ENCODE measurements at places on chromosomes 2 and 18.

GRCh38 chr2:180790891-180791290 is 189.5 kb upstream of the UBE2E3 start:
- peak; percentile 41 for DNase-seq

GRCh38 chr18:48896875-48897511 is 53.8 kb downstream of the SMAD7 start:
- DNase-seq = peak; percentile 43

GRCh38 chr2:225497166-225497565 is 97.7 kb downstream of the NYAP2 start:
- no peak for DNase-seq

DNA sequence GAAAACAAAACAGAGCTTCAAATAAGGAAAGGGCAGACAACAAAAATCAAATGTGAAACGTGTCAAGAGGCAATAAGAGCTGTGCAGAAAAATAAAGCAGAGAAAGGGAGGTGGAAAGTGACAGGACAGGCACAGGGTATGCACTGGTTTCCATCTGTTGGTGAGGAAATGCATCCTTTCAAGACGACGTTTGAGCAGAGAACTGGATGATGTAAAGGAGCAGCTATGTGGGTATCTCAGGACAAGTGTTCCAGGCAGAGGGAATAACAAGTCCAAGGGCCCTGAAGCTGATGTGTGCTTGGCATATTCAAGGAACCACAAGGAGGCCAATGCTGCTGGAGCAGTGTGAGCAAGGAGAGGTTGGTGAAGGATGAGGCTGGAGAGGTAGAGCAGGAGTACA is 168.9 kb upstream of the SERPINE2 start:
- DNase-seq = no peak

GRCh38 chr18:59923539-59924196 is 23.9 kb downstream of the PMAIP1 start:
- no peak for DNase-seq

DNA sequence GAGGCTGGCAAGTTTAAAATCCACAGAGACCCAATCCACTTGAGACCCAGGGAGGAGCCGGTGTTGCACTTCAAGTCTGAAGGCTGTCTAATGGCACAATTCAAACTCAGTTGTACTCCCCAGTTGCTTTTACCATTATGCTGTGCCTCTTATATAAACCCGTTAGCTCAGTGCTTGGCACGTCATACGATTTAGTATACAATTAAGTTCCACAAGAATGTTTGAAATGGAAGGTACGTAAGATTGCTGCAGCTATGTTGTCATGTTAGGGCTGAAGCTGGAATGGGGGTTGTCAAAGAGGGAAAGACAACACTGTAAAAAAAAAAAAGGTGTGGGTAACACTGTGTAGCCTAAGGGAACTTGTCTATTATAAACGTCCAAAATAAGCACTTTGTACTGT is 30.2 kb downstream of the LIMS1 start:
- peak; percentile 44 for DNase-seq

DNA sequence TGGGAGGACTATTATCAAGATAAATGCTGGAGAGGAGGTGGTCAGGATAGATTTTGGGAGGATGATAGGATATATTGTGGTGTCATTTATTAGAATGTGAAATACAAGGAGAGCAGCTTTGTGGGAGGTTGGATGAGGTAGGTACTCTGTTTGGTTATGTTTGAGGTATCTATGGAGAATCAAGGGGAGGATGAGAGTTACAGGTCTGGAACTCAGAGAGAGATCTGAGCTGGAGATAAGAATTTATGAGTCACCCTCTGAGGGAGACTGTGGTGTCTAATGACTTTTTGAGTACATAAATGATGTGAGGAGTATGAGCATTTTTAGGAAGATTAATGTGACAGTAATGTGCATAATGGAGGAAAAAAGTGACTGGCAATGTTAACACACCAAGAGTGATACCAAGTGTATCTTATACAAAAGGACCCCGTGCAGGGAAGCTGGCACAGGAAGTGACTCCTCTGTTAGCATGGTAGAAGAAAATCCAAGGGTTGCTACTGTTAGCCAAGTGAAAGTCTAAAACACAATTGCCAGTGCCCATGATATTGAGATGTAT is 48.2 kb downstream of the CRIM1 start:
- DNase-seq = peak; percentile 89

GRCh38 chr2:123073956-123074355 is 951.1 kb upstream of the CNTNAP5 start:
- peak; percentile 20 for DNase-seq

GRCh38 chr2:19800796-19801195 is 101.0 kb downstream of the TTC32 start:
- DNase-seq = peak; percentile 3

DNA sequence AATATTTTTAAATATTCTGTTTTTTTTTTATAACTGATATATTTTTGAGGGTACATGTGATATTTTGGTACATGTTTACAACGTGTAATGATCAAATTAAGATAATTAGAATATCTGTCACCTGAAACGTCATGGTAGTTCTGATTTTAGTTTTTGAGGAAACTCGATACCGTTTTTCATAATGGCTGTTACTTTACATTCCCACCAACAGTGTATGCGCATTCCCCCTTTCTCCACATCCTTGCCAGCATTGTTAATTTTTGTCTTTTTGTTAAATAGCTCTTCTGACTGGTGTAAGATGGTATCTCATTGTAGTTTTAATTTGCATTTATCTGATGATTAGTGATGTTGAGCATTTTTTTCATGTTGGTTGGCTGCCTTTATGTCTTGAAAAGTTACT is 206.8 kb upstream of the STON1 start:
- no peak for DNase-seq
